ENCODE measurements at places on chromosomes 12 and 14. TPM values are rescaled to one million over a fixed set of nuclear protein-coding genes. Genes with fewer than 3 reads are reported as not detected.

GRCh38 chr12:99087278-99087677 lies 442.2 kb downstream of the APAF1 start:
- no peak for DNase-seq

- no peak for DNase-seq
Measured at GRCh38 chr12:98696036-98696646, 51.1 kb downstream of the APAF1 start.

DNA sequence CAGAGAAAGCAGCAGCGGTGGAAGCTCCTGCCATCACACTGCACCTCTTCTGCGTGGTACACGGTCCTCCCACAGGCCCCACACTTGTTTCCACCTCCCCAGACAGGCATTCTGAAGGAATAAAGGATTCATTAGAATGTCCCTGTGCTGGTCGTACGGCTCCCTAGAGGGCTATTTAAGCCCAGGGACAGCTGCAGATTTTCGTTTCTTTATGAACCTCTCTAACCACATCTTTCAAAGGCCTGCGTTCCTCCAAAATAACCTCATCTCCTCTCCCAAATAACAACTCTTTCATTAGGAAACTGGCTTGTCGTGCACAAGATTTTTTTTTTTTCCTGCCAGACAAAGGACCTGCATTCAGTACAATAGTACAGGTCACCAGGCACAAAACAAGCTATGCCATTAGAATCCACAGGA lies 12.7 kb downstream of the CSRP2 start:
- DNase-seq: no peak

DNA sequence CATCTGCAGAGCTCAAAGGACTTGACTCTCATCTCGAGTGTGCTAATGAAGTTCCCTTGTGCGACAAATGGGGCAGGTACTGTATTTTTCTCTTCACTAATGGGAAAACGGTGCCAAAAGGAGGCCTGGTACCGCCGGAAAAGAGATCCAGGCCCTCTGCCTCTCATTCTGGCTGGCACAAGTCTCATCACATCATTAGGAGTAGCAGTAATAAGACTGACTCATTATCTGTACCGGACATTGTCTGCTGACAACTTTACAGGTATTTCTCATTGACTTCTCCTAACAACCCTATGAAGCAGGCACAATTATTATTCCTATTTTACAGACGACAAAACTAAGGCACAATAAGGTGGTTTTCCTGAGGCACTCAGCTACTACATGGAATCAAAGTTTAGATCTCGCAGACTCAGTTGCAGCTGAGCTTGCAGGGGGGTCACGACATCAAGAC lies 668 bp downstream of the APPL2 start:
- no peak for DNase-seq

- peak; percentile 5 for DNase-seq
Measured at GRCh38 chr12:128920468-128920867, 67.2 kb downstream of the GLT1D1 start.

Gene KRT2
- total RNA-seq: 1.4 TPM

Gene CCDC196
- not detected for total RNA-seq

Gene DNAAF2
- total RNA-seq: 9.3 TPM

- DNase-seq: no peak
Measured at GRCh38 chr12:74514098-74514872, 23.4 kb upstream of the ATXN7L3B start.

- DNase-seq: no peak
Measured at GRCh38 chr12:119668324-119668841, 450 bp downstream of the PRKAB1 start.

Gene CEP170B
- 1.7 TPM for total RNA-seq

Gene PAPLN
- not detected for total RNA-seq

GRCh38 chr12:49049566-49050224 lies 10.9 kb downstream of the KMT2D start:
- DNase-seq: no peak

DNA sequence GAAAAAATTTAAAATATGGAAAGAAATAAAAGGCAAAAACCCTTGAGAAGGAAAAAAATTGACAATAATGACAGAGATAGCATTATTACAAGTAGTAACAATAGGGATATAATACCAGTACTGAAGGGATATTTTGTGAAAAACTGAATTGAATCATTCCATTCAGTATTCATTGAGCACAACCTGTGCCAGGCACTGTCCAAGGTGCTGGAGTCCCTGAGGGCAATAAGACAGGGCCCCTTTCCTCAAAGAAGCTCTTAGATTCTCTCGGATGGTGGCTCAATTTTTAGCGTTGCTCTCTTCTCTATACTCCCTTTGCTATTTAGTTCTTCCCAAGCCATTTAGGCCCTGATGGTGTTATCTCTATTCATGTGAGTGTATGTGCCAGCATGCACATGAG lies 34.3 kb upstream of the GAS2L3 start:
- no peak for DNase-seq

Gene ACOT6
- not detected for total RNA-seq

Gene ESR2
- total RNA-seq: 0.14 TPM

DNA sequence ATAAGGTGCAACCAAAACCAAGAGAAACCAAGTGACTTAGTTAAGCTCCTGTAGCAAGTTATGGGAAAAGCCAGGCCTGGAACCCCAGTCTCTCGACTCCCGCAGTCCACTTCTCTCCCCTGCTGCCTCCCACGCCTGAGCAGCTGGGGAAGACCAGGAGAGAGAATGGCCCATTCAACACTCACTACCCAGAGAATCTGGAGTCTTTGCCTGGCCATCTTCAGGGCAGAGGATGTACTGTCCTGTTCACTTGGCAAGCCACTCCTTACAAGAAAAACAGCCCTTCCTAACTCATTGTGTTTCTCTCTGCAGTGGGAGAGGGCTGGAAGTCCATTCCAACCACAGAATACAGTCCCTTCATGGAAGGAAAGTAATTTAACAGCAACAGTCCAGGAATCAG lies 1.8 kb downstream of the PITPNM2 start:
- DNase-seq: no peak

Gene SMAGP
- 2.3 TPM for total RNA-seq

DNA sequence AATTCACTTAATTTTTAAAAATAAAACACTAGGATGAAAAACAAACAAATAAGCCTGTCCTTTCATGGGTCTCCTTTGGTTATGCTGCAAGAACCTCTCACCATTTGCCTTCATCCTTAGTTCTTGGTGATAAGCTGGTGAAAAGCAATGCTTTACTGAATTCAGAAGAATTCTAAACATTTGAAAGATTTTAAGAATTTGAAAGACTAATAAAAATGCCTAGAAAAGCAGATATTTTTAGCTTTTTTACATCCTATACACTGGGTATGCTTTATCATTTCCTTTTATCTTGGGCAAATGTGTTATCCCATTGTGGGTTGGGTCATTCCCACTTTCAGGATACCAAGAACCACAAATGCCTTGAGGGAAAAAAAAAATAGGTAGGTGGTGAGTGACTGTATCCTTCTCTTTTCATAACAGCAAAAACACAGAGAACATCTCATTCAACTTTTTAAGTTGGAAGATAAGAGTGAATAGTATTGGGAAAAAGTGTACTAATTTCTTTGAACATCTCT lies 197.1 kb upstream of the ABCD2 start:
- no peak for DNase-seq

Gene KDM5A
- 145 TPM for total RNA-seq

- DNase-seq: no peak
Measured at GRCh38 chr12:87848248-87848868, 180.8 kb downstream of the C12orf50 start.

GRCh38 chr14:33287189-33287588 lies 348.5 kb downstream of the NPAS3 start:
- no peak for DNase-seq

GRCh38 chr14:92463141-92463540 lies 50.4 kb upstream of the RIN3 start:
- no peak for DNase-seq

- DNase-seq: no peak
Measured at GRCh38 chr14:68111097-68111852, 291.7 kb downstream of the RAD51B start.

GRCh38 chr14:80771201-80771600 lies 170.3 kb downstream of the CEP128 start:
- DNase-seq: no peak

Gene SERPINA12
- not detected for total RNA-seq

DNA sequence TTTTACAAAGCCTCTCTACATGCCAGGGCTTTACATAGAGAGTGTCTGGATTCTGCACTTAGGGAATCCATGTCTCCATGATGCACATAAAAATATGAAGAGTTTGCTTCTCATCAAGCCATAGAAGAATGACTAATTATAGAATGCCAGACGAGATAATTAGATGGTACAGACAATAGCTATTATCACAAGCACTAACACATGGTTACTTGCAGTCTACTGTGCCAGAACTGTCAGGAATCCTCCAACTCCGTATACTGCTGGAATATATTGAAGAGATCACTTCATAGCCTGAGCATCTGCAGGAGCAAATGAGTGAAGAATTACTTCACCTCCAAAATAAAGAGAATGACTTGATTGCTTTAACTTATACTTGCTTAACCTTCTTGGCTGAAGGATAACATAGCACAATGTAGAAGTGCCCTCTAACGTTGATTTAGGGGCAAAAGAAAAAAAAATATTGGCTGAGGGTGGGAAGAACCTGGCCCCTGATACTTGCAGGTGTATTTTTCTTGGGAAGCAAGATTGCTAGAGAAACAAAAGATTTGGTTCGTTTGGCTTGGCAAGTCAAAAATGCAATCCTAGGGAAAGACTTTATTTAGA lies 272.8 kb upstream of the FAR2 start:
- DNase-seq: no peak

Gene SUPT16H
- total RNA-seq: 53.5 TPM

Gene MAP3K9
- 10.8 TPM for total RNA-seq

Gene SDR9C7
- not detected for total RNA-seq

Gene ALX1
- not detected for total RNA-seq

DNA sequence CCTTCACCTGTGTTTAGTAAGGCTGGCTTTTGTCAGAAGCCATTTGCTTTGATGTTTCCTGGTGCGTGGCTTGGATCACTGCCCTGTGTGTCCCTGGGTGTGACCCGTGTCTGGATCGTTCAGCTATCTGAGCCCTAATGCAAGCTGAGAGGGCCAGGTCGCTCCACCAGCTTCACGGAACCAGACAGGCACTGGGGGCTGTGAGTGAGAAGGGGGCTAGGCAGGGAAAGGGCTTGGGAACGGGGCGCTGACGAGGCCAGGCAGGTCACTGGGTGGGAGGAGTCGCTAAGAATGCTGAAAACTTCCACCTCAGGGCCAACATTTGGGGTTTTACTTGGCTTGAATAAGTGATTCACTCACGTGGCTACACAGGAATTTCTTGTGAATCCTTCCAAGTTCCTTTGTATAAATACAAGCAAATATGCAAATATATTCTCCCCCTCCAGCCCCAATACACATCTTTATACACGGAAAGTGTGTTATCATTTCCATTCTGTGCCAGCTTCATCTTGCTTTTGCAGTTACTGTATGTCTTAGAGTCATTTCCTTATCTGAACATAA lies 24.2 kb upstream of the MMP17 start:
- DNase-seq: no peak

All from CD8-positive, alpha-beta T cell (primary cell).